Stimulated activated effector memory CD8-positive, alpha-beta T cell treated with anti-CD3 and anti-CD28 coated beads, Interleukin-12 subunit alpha, Interleukin-12 subunit beta, amount 100 ng/mL, for 72 hours (primary cell): ENCODE measurements at places on chromosomes 7 and 10.

DNA sequence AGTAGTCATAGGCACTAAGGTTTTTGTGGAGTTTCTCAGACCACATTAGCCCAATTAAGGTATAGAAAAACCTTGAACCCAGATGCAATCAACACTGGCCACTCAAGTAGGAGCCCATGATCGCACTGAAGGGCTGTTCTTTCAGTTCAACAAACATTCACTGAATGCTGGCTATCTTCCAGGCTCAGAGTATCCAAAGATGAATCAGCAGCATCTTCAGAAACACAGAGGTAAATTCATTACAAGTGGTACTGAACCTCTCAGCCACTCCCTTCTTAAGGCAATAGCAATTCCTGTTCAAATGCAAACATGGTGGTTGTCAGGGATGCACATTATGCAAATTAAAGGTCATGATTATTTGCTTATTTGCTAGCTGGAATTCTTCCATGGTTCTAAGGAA lies 17.1 kb downstream of the KCNK18 start:
- DNase-seq, result no peak

DNA sequence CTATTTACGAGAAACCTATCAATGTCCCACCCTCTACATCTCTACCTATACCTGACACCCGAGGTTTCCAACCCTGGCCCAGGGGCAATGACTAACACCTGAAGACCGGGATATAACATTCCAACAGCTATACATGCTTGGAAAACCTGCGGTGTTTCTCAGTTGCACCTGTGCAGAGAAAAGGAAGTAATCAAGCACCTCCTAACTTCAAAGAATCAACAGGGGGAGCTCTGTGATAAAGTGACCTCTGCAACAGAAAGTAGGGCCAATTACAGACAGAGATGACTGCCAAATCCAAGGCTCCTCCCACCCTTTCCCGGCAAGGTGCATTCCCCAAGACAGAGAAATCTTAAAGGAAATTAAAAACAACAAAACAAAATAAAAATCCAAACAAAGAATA lies 41.3 kb downstream of the CCDC6 start:
- DNase-seq, result no peak

DNA sequence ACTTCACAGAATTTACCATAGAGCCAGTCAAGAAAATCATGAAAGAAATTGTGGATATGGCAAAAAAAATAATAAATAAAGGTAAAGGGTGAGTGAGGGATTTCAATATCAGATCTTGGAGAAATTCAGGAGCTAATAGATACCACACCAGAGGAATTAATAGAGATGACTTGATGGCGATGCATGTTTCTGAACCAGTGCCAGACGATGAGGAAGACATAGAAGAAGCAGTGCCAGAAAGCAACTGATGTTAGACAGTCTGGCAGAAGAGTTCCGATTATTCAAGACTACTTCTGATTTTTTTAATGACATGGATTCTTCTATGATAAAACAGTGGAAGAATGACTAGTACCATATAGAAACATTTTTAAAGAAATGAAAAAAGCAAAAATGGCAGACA lies 314.7 kb downstream of the BICC1 start:
- DNase-seq, result no peak

DNA sequence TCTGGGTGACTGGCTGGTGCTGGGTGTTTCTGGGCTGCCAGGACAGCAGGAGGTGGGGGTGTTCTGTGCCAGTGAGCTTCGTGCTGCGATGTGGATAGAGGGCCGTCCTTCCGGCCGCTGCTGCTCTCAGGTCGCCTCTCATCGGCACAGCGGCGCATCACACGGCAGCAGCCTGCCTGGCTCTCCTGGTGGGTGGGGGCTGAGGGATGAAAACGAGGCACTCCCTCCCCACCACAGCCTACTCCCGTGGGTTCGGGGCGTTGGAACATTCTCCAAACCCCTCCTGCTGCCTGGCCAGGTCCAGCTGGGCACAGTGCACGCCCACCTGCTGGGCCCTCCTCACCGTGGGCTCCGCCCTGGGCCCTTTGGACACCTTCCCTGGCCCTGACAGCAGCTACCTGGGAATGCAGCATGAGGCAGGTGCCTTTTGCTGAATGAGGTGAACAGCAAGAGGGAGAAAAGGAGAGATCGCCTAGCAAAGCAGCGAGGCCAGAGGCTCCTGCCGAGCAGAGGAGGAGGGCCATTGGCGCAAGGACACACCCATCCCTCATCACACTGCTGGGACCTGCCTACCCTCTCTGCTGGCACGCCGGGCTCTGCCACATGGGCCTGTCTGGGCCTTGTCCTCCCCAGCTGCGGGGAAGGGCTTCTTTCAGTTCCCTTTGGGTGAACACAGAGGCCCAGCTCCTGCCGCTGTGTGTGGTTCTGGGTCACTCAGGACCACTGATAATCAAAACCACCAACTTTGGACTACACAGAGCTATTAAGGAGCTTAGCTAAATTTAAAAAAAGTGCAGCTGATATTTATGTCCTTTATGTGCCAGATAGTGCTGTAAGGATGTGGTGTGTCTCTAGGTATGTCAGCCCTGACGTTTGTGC lies 33.4 kb downstream of the INPP5A start:
- DNase-seq, result no peak

GRCh38 chr10:114174695-114175188 lies 739 bp upstream of the CCDC186 start:
- DNase-seq, result no peak

DNA sequence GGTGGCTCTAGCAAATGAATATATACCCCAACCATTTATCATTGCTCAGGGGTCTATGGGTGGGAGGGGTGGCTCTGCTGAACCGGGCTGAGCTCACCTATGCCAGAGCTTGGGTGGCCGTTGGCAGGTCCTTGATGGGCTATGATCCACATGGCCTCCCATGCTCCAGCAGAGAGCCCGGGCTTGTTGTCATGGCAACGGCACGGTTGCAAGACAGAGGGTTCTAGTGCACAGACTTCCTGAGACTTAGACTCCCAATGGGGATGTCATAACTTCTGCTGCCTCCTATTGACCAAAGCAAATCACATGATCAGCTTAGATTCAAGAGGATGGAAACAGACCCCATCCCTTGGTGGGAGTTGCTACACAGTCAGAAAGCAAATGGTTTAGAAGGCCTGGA lies 36.4 kb upstream of the CARD11 start:
- no peak for DNase-seq

- DNase-seq, result no peak
These were observed 92.4 kb downstream of the WNT2 start for GRCh38 chr7:117230276-117231046.

GRCh38 chr7:70317356-70317755 lies 719.1 kb downstream of the AUTS2 start:
- no peak for DNase-seq

DNA sequence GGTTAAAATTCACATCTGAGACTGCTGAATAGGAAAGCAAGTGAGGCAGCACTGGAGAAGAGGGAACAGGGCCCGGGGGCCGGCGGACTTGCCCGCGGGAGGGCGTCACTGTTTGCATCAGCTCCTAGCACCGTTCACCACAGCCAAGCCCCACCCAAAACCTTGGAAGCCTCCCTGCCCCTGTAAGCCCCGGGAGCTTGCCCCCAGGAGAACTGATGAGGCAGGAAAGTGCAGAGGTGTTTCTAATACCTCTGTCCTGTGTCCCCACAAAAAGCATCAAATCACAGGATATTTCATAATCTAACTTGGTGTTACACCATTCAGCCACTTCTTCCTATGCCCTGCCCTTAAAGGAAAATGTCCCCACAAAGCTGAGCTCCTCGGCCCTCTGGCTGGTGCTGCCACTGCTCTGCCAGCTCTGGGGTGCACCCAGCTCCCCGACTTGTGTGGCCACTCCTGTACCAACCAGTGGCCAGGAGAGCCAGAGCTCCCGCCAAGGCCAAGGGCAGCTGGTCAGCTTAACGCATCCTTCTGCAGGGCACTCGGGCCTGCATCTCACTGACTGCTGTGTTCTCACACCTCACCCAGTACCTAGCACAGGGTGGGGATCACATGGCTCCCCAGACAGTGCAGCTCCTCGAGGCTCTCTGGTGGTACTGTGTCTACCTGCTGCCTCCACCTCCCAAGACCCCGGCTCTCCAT lies 47.3 kb upstream of the CNPY1 start:
- no peak for DNase-seq
